ENCODE measurements at places on chromosomes 11 and 22. TPM values are rescaled to one million over a fixed set of nuclear protein-coding genes. Genes with fewer than 3 reads are reported as not detected.

DNA sequence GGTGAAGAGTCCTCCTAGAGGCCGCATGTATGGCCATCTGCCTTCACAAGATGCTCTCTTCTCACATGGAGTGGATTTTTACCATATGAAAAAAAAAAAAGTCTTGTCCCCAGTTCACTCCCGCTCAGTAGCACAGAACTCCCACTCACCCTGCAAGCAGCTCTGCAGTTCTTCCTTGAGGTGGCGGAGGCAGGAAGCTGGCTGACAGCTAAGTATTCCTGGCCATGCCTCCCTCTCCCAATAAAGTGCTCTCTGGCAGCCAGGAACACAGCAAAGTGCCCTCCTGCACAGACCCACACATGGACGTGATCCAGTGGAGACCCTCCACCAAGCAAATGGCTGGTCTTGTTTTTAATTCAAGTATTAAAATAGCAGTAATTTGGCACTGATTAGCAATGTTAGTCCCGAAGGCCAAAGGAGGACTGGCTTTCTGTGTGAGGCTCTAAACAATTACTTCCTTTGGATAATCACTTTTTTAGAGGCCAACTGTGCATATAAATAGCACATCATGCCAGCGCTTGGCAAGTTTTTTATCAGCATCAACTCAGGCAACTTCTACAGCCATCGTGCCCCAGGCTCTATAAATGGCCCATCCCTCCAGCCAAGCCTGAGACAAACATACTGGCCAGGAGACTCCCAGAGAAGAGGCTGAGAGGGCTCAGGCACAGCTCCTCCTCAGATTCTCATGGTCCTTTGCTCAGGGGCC lies 413.6 kb downstream of the OPCML start:
- no peaks in the 10 kb centered on the region for H3K36me3 ChIP-seq
- no peak overlapping the region for H3K4me3 ChIP-seq
- peaks cover 3% of the 10 kb centered on the region for H3K27me3 ChIP-seq
- no peak overlapping the region for H3K27ac ChIP-seq
- no peak for DNase-seq

GRCh38 chr22:45302751-45303150 lies 7.0 kb upstream of the FAM118A start:
- H3K4me3 ChIP-seq = no peak overlapping the region
- H3K36me3 ChIP-seq = no peaks in the 10 kb centered on the region
- no peaks in the 10 kb centered on the region for H3K4me1 ChIP-seq
- DNase-seq = no peak
- no peaks in the 10 kb centered on the region for H3K27me3 ChIP-seq

GRCh38 chr22:36247955-36248354 lies 5.0 kb upstream of the APOL1 start:
- no peak for DNase-seq
- no peak overlapping the region for H3K4me3 ChIP-seq
- no peaks in the 10 kb centered on the region for H3K36me3 ChIP-seq
- H3K4me1 ChIP-seq = no peaks in the 10 kb centered on the region
- no peaks in the 10 kb centered on the region for H3K27me3 ChIP-seq
- H3K27ac ChIP-seq = no peak overlapping the region

- H3K36me3 ChIP-seq = no peaks in the 10 kb centered on the region
- DNase-seq = no peak
- H3K4me3 ChIP-seq = no peak overlapping the region
- H3K4me1 ChIP-seq = no peaks in the 10 kb centered on the region
- H3K27ac ChIP-seq = no peak overlapping the region
Measured at GRCh38 chr11:30837252-30837651, 251.1 kb upstream of the MPPED2 start.

Gene OPCML
- polyA plus RNA-seq = not detected

Measured in lung (tissue), 17 donors.